Left lobe of liver (tissue), 2 donors: ENCODE measurements at places on chromosomes 2 and 18. TPM values are rescaled to one million over a fixed set of nuclear protein-coding genes. Genes with fewer than 3 reads are reported as not detected.
A peak's percentile ranks its signal among the peaks of the same experiment; 100 is the strongest.

Gene GALNT3
- 1.1 TPM for total RNA-seq

Gene C2orf66
- total RNA-seq = not detected

Gene CNNM4
- 3.4 TPM for total RNA-seq

Gene DSG2
- 10.9 TPM for total RNA-seq

Gene TFPI
- total RNA-seq = 144 TPM

Gene TUBA4B
- total RNA-seq = not detected

Gene CYP27A1
- total RNA-seq = 263 TPM

- peak; percentile 85 for DNase-seq
Measured at GRCh38 chr2:128284841-128285240, 33.8 kb downstream of the HS6ST1 start.

GRCh38 chr2:72955228-72956049 lies 38.1 kb downstream of the EMX1 start:
- no peak for DNase-seq

DNA sequence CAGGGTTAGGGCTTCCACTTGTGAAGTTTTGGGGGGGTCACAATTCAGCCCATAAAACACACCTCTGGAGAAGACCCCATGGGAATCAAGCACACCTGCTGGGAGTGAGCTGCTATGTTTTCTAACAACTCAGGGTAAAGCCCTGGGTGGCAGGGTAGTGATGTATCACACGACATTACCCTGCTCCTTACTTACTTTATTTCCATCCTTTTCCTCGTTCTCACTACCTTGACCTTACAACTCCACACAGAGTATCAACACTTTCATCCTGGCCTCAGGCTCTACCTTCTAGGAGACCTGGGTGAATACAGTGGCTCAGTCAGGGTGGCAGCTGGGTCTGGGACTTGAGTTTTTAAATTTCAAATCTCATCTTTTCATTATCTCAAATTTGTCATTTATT lies 290.3 kb downstream of the CYRIA start:
- no peak for DNase-seq

DNA sequence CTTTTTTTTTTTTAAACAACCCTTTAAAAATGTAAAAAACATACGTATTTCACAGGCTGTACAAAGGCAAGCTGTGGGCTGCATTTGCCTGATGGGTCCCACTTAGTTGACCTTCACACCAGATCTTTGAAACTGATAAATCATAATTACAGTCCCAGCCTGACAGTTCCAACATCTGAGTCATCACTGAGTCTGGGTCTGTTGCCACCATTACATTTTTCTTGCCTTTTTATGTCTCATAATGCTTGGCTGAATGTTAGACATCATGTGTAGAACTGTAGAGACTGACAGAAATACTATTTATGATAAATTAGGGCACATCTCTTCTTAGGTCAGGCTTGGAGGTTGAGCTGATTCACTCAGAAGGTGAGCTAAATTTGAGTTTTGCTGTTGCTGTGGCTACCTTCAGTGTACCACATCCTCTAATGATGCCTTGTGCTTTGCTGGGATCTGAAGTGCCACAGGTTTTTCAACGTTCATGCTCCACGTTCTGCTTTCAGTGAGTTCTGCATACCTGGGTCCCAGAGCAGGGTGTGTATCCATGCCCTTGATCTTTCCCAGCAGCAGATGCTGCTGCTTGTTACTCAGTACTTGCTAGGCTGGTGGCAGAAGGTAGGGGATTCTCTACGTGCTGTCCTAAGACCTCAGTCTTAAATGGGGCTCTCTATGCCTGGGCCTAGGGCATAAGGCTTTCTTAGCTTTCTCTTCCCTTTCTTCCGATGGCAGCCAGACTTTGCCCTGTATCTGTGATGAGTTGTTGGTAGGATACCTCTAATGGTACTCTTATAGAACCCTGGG lies 160.6 kb upstream of the SMAD7 start:
- DNase-seq = no peak

DNA sequence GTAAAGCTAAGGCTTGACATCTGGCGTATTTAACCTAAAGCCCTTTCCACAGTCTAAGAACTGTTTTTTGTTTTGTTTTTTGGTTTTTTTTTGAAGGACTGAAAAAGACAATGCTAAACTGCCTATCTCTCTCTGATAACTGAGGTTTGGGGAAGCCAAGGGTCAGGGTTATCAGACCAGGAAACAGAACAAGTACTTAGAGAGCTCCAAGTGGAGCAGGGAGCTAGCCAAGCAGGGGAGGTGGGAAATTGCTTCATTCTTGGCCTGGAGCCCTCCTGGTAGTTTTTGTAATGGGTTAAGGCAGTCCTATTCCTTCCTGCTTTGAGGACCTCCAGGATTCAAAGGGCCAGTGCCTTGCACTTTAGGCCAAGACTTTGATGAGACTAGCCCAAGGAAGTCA lies 154.3 kb upstream of the LTBP1 start:
- DNase-seq = peak; percentile 49

GRCh38 chr2:118223511-118223991 lies 135.3 kb downstream of the INSIG2 start:
- DNase-seq = no peak

DNA sequence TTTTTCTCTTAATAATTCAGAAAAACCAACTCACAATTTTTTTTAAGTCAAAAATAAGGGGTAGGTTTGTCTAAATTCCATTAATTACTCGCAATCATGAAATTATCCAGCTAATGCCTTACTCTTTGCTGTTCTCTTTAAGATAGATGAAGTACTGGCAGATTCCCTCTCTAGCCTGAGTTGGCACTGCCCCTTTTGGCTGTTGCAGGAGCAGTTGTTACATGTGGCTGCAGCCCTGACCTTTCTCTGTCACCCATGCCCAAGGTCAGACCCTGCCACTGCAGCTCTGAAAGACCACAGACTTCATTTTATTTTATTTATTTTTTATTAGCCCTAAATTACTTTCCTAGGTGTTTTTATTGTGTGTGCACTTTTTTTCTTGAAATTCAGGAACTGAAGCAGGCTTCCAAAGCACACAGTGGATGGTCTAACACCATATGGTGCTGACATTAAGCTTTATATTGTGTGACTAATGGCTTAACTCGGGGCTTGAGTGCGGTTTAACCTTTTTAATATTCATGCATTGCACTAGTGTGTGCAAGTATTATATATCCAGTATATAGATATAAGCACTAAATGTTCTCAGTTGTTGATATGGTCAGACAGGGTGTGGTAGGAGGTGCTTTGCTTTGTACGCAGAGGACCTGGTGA lies 313.0 kb downstream of the CDH2 start:
- no peak for DNase-seq

DNA sequence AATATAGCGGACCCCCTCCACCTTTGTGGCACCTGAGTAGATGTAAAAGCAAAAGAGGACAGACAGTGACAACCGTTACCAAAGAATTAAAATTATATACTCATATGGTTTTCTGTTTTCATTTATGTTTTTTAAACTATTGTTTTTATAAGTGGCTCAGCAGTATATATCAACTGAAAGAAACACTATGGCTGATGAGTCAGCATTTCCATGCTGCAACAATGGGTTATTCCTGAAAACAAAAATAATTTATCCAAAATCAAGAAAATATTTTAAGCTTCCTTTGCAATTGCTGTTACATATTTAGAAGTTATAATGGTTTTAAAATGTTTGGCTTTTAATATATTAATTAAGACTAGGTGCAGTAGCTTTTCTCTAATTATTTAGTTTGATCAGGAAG lies 17.7 kb downstream of the MRPS9 start:
- DNase-seq = no peak

DNA sequence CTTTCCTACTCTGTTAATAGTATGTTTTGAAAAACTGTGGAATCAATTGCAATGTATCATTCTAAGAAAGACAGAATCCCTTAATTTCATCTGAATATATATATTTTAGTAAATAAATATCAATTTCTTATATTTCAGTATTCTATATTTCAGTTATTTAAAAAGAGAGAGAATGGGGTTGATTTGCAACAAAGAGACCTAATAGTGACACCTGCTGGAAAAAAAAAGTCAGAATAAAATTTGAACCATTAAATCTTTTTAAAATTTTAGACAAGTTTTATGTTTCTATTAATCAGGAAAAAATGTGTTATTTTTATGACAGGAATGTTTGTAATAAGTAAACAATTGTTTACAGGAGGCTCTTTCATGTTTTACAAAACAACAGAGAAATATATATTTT lies 20.7 kb upstream of the CCNT2 start:
- DNase-seq = no peak
